Neural crest cell (in vitro differentiated cells): ENCODE measurements at places on chromosomes 16 and 17. TPM values are rescaled to one million over a fixed set of nuclear protein-coding genes. Genes with fewer than 3 reads are reported as not detected.

The GGT6 gene
- not detected in 2 replicates for total RNA-seq

The P2RX1 gene
- total RNA-seq, result not detected in 2 replicates

The GPT2 gene
- total RNA-seq, result 46.0 and 46.1 TPM in 2 replicates

The TBX6 gene
- total RNA-seq, result 0.79 and 1.2 TPM in 2 replicates

The GPR139 gene
- not detected in 2 replicates for total RNA-seq

DNA sequence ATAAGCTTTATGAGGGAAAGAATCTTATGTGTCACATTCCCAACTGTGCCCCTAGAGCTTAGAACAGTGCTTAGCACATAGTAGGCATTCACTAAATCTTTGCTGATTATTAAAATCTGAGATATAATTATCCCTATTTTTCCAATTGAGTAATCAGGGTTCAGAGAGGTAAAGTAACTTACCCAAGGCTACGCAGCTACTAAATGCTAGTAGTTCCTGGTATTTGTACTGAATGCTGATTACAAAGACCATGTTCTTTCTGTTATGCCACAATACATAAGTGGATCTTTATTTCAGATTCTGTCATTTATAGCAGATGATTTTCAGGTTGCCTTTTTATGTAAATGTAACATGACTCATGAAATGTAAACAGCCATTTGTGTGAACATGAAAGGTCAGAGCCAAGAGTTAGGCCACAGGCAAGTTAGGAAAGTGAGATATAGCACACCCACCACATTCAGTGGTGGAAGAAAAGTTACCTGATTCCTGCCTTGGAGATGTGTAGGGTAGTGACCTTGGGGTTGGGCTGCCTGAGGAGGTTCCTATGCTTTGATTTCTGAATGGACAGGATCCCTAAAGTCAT lies 77.2 kb downstream of the FTO start:
- no peak overlapping the region for H3K27ac ChIP-seq
- DNase-seq, result no peak
- peaks cover 36% of the 10 kb centered on the region for H3K4me1 ChIP-seq
- H3K36me3 ChIP-seq, result peaks cover 2% of the 10 kb centered on the region

DNA sequence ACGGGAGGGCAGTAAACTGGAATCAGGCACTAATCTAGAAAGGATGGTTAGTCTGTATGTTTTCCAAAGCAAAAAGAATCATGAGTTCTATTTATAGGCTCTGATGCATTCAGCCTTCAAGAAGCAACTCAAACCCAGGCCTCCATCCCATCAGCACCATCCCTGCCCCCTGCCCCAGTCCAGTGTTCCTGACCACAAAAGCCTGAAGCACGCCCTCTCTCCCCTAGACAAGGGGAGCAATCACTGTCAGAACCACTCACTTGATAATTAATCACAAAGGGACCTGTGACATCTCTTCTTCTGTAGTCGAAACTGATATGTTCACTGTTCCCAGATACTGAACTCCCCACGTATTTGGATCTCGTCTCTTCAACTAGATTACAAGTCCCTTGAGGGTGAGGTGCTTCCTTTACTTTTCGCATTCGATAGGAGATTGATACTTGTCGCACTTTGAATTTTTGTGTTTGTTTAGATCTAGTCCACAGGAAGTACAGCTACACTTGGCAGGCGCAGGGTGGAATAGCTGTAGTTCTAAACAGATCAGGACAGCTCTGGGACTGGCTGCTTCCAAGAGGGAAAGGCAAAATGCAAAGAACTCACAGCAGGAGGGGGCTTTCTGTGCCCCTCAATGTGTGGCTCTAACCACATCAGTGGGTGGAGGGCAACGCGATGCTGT lies 36.4 kb upstream of the CCDC182 start:
- H3K27ac ChIP-seq, result no peak overlapping the region
- no peak overlapping the region for H3K4me3 ChIP-seq
- H3K4me1 ChIP-seq, result peaks cover 21% of the 10 kb centered on the region
- no peaks in the 10 kb centered on the region for H3K36me3 ChIP-seq

GRCh38 chr17:6509031-6509771 lies 47.2 kb downstream of the PITPNM3 start:
- H3K27ac ChIP-seq, result no peak overlapping the region
- no peaks in the 10 kb centered on the region for H3K36me3 ChIP-seq
- DNase-seq, result no peak

- H3K27me3 ChIP-seq, result peaks cover 73% of the 10 kb centered on the region
- H3K36me3 ChIP-seq, result peaks cover 2% of the 10 kb centered on the region
- peaks cover 28% of the 10 kb centered on the region for H3K4me1 ChIP-seq
- H3K27ac ChIP-seq, result no peak overlapping the region
- no peak overlapping the region for H3K4me3 ChIP-seq
Measured at GRCh38 chr17:10192972-10193371, 5.4 kb downstream of the GAS7 start.

GRCh38 chr16:84780063-84780462 lies 39.7 kb upstream of the CRISPLD2 start:
- no peaks in the 10 kb centered on the region for H3K4me1 ChIP-seq
- peaks cover 33% of the 10 kb centered on the region for H3K36me3 ChIP-seq
- H3K27me3 ChIP-seq, result no peaks in the 10 kb centered on the region
- DNase-seq, result no peak
- no peak overlapping the region for H3K27ac ChIP-seq

GRCh38 chr17:79049821-79050220 lies 24.8 kb upstream of the ENGASE start:
- H3K4me1 ChIP-seq, result peaks cover 5% of the 10 kb centered on the region
- H3K27ac ChIP-seq, result no peak overlapping the region
- H3K4me3 ChIP-seq, result no peak overlapping the region
- no peak for DNase-seq
- H3K27me3 ChIP-seq, result peaks cover 15% of the 10 kb centered on the region
- no peaks in the 10 kb centered on the region for H3K36me3 ChIP-seq

DNA sequence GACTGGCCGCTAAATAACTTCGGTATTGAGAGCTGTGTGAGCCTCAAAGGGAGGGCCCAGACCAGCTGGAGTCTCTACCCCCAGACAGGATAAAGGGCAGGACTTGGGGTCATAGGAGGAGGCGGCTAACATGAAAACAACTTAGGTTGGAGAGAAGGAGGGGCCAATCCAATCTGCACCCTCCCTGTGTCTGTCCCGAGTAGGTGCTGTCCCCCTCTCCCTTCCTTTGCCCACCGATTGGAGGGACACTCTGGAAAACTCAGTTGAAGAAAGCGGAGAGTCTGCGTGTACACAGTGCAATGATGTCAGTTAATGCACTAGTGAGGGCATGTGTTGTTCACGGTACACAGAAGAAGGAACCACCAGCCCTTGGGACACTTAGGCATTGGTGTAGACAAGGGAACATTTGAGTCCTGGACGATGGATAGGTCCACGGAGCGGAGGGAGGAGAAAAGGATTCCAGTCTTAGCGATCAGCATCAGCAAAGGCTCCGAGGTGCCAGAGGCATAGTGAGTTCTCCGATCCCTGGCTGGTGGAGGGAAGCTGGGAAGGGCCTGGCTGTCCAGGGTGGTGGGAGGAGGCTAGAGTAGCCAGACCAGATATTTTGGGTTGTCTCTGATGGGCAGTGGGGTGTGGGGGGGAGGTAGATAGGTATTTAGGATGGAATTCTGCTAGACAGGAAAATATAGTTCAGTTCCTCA lies 761 bp downstream of the NOL3 start:
- peak overlapping the region; percentile 88 for H3K4me3 ChIP-seq
- H3K27me3 ChIP-seq, result peaks cover 81% of the 10 kb centered on the region
- H3K27ac ChIP-seq, result no peak overlapping the region
- H3K4me1 ChIP-seq, result peaks cover 32% of the 10 kb centered on the region
- no peaks in the 10 kb centered on the region for H3K36me3 ChIP-seq

- H3K27me3 ChIP-seq, result peaks cover 4% of the 10 kb centered on the region
- no peak overlapping the region for H3K4me3 ChIP-seq
- H3K27ac ChIP-seq, result no peak overlapping the region
- no peak for DNase-seq
- H3K4me1 ChIP-seq, result peaks cover 2% of the 10 kb centered on the region
Measured at GRCh38 chr17:1197379-1197778, 17.6 kb upstream of the ABR start.

DNA sequence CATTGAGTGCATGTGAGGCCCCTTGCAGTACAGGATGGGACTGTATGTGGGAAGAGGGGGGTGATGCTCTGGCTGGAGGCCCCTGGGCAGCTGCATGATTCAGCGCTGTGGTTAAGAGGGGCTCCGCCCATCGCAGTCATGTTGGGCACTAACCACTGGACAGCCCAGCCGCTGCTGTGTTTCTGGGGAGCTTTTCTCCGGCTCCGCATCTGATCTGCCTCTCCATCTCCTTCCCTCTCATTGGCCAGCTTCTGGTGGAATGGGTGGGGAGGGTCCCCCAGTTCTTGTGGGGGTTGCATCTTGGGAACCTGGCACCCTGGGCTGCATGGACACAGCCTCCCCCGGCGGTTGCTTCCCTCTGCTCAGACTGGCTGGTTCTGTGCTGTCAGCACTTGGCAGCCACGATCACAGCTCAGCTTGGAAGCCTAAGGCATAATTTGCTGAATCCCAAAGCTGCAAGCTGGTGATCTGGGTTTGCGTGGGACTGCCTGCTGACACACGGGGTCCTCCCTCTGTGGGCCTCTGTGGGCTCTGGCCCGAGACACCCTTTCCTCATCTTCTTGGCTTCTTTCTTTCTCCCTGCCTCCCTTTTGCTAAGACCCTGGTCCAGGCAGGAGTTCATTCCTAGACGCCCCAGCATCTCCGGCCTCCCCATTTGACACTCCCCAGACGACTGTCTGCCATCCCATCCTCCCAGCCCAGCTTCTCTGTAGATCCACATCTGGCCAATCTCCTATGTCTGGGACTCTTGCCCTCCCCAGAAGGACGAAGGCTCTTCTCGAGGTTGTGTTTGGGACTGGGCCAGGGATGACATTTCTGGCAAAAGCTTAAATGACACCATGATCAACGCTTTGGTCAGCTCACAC lies 168.3 kb downstream of the SEC14L1 start:
- no peaks in the 10 kb centered on the region for H3K36me3 ChIP-seq
- H3K4me1 ChIP-seq, result peaks cover 13% of the 10 kb centered on the region
- H3K27ac ChIP-seq, result no peak overlapping the region
- no peak for DNase-seq
- no peaks in the 10 kb centered on the region for H3K27me3 ChIP-seq

- H3K27me3 ChIP-seq, result no peaks in the 10 kb centered on the region
- H3K4me1 ChIP-seq, result no peaks in the 10 kb centered on the region
- H3K36me3 ChIP-seq, result no peaks in the 10 kb centered on the region
- H3K27ac ChIP-seq, result no peak overlapping the region
- no peak for DNase-seq
Measured at GRCh38 chr16:4602331-4602730, 12.4 kb downstream of the UBALD1 start.

GRCh38 chr17:78766225-78766624 lies 15.8 kb downstream of the CYTH1 start:
- H3K27me3 ChIP-seq, result no peaks in the 10 kb centered on the region
- no peak overlapping the region for H3K27ac ChIP-seq
- no peaks in the 10 kb centered on the region for H3K36me3 ChIP-seq
- no peak for DNase-seq
- H3K4me3 ChIP-seq, result no peak overlapping the region

DNA sequence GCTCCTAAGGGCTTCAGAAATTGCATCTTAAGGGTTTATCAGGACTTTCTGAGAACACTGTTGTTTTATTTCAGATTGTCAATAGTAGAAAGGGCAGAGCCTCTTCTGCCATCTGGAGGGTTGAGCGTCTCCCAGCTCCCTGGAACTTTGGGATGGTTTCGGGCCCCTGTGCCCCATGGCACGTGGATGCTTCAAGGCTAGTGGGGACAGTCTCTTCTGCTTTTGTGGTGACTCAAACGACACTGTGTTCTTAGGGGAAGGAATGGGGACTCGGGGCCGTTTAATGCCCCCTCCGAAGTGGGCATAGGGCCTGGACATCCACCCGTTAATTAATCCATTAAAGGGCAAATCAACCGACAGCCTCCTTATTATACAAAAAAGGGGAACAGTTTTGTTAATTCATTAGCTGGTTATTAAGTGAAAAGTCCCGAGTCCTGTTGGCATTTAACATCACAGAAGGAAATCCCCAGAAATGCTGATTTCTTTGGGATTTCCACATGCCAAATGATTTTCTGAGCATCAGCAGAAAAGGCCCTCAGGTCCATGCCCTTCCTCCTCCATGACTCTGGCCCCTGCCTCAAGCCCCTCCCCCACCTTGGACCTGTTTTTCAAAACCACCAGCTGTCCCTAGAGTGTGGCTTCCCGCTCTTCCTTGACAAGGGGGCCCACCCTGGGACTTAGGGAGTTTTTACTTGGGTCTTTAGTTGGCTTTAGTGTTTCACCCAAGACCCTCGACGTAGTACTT lies 68.7 kb downstream of the ARSG start:
- H3K36me3 ChIP-seq, result peaks cover 3% of the 10 kb centered on the region
- no peaks in the 10 kb centered on the region for H3K27me3 ChIP-seq
- DNase-seq, result no peak

DNA sequence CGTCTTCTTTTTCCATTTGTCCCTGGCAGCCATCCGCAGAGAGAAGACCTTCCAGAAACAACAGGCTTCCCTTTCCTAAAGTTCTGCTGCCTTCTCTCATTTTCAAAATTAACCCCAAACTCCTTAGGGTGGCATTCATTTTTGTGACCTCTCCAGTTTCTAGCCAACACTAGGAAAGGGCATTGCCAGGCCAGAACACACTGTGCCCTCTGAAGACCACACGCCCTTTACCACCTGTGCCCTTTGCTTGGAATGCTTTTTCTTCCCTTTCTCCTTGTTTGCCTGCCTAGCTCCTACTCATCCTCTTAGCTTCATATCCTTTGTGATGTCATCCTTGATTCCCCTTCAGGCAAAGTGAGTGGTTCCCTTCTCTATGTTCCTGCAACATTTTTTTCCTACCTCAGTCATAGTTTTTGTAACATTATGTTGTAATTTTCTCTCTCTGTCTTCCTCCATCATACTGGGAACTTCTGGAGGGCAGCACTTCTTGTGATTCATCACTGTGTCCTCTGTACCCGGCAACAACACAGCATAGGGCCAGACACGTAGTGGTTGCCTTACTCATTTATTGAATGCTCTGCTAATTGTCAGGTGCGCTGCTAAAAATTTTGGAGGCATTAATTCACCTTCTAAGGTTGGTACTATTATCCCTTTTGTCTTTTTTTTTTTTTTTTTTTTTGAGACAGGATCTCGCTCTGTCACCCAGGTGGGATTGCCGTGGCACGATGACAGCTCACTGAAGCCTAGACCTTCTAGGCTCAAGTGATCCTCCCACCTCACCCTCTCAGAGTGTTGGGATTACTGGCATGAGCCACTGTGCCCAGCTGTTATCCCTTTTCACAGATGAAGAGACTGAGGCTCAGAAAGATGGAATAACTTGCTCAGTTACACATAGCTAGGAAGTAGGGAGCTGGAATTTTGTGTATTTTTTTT lies 1.0 kb downstream of the KAT8 start:
- H3K27ac ChIP-seq, result peak overlapping the region; percentile 52
- H3K4me3 ChIP-seq, result peak overlapping the region; percentile 92
- H3K27me3 ChIP-seq, result no peaks in the 10 kb centered on the region
- H3K36me3 ChIP-seq, result peaks cover 3% of the 10 kb centered on the region
- peaks cover 12% of the 10 kb centered on the region for H3K4me1 ChIP-seq

GRCh38 chr17:2266045-2266864 lies 37.3 kb downstream of the SMG6 start:
- H3K4me1 ChIP-seq, result no peaks in the 10 kb centered on the region
- H3K27ac ChIP-seq, result no peak overlapping the region
- H3K27me3 ChIP-seq, result no peaks in the 10 kb centered on the region
- H3K36me3 ChIP-seq, result peaks cover 13% of the 10 kb centered on the region

GRCh38 chr16:84040823-84041820 lies 1.5 kb downstream of the SLC38A8 start:
- H3K27ac ChIP-seq, result no peak overlapping the region
- DNase-seq, result no peak
- H3K36me3 ChIP-seq, result no peaks in the 10 kb centered on the region
- H3K27me3 ChIP-seq, result peaks cover 3% of the 10 kb centered on the region
- H3K4me3 ChIP-seq, result no peak overlapping the region
- H3K4me1 ChIP-seq, result peaks cover 19% of the 10 kb centered on the region
